ENCODE measurements at places on chromosomes 5 and 9. TPM values are rescaled to one million over a fixed set of nuclear protein-coding genes. Genes with fewer than 3 reads are reported as not detected.

INSYN2B gene
- total RNA-seq: not detected

DNA sequence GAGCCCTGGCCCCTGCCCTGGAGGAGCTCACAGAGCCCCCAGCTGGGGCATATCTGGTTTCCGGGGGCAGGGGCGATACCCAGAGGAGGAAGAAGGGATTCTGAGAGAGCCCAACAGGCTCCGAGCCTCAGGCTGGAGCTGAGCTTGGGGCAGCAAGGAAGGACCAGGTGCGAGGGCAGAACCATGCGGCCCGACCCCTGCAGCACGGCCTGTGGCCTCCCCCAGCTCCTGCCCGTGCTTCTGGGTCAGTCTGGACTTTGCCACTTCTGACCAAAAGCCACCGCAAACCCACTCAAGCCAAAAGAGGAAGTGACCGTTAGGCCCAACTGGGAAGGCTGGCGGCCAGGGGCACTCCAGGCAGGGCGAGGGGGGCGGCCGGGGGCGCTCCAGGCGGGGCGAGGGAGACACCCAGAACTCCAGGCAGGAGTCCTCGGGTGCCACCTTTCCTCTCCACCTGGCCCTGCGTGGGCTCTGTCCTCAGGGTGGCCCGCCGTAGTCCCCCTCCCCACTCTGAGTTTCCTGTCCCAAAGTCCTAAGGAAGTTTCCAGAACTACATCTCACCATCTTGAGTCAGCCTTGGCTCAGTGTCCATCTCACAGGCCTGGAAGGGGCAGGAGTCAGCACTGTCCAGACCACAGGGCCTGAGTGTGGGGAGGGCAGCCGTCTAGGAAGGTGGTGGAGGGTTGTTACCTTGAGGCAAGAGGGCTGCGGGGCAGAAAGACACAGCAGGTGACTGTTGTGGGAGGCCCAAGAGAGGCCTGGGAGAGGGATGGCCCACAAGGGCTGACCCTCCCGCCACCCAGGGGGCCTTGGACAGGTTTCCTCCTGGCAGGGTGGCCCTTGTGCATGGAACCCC, 946 bp upstream of the LTC4S start:
- no peak for DNase-seq

DNA sequence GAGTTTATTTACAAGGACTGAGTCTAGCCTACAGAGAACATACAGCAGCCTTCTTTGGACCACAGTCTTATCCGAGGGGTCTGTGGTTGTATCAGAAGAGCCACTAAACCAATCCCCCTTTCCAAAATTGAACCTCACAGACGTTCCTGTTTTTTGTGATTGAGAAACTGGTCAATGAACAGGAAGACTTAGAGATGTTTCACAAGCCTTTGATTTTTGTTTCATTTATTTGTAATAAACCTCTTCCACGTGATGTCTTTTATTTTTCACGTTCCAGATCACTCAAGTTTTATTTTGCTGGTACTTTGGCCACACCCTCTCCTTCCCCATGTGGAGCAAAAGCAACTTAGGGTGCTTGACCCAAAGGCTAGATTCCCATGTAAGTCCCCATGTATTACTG, 16.1 kb downstream of the CCT5 start:
- DNase-seq: no peak

DNA sequence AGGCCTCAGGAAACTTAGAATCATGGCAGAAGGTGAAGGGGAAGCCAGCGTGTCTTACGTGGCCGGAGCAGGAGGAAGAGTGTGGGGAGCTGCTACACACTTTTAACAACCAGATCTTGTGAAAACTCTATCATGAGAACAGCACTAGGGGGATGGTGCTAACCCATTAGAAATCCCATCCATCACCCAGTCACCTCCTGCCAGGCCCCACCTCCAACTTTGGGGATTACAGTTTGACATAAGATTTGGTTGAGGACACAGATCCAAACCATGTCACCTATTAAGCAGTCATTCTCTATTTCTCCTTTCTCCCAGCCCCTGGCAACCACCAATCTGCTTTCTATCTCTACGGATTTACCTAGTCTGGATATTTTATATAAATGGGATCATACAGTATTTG, 26.9 kb downstream of the PBX3 start:
- no peak for DNase-seq

FAM153A gene
- total RNA-seq: 3.6 TPM

DNA sequence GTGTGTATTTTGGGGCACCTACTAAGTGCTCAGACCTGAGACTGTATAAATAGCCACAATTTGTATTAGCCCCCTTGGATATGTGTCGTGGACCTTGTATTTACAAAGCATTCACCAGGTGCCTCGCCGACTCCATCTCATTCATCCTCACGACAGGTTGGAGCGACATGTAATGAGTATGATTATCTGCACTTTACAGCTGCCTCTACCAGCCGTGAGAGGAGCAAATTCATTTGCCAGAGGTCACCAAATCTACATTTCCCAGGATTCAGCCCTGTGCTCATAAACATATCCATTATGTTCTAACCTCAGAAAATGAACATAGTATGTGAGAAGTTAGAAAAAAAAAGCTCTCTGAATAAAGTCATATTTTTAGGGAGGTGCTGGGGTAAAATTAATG, 167.4 kb downstream of the ZDHHC21 start:
- DNase-seq: no peak

DNA sequence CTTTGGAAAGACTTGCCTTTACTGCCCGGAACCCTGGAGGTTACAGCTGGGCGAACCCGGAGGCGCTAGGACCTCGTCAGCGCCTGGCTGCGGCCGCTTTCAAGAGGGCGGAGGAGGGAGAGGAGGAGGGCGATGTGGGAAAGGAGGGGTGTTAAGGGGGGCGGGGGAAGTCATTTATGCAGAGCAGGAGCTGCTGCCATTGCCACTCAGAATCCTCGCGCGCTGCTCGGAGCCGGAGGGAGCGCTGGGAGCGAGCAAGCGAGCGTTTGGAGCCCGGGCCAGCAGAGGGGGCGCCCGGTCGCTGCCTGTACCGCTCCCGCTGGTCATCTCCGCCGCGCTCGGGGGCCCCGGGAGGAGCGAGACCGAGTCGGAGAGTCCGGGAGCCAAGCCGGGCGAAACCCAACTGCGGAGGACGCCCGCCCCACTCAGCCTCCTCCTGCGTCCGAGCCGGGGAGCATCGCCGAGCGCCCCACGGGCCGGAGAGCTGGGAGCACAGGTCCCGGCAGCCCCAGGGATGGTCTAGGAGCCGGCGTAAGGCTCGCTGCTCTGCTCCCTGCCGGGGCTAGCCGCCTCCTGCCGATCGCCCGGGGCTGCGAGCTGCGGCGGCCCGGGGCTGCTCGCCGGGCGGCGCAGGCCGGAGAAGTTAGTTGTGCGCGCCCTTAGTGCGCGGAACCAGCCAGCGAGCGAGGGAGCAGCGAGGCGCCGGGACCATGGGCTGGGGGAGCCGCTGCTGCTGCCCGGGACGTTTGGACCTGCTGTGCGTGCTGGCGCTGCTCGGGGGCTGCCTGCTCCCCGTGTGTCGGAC, at the start of gene PCSK5:
PCSK5 (plus strand) TSS at position 202 of the 805 bp plus-strand sequence; CDS start at position 711, 509 bp downstream.
- DNase-seq: peak; percentile 74

DNA sequence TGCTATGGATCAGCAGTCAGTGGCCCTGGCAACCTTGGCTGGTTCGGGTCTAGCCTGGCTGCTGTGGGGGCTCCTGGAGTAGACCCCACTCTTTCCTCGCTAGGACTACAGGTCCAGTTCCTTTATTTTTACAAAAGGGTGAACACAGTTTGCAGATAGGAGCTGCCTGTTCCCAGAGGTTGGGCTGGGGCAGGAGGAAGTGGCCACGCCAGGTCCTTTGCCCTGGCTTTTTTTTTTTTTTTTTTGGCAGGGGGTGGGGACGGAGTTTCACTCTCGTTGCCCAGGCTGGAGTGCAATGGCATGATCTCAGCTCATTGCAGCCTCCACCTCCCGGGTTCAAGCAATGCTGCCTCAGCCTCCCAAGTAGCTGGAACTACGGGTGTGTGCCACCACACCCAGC, 7.9 kb downstream of the SLC2A6 start:
- DNase-seq: no peak

- no peak for DNase-seq
Observed at GRCh38 chr5:59666440-59667068, 227.0 kb downstream of the PDE4D start.

DNA sequence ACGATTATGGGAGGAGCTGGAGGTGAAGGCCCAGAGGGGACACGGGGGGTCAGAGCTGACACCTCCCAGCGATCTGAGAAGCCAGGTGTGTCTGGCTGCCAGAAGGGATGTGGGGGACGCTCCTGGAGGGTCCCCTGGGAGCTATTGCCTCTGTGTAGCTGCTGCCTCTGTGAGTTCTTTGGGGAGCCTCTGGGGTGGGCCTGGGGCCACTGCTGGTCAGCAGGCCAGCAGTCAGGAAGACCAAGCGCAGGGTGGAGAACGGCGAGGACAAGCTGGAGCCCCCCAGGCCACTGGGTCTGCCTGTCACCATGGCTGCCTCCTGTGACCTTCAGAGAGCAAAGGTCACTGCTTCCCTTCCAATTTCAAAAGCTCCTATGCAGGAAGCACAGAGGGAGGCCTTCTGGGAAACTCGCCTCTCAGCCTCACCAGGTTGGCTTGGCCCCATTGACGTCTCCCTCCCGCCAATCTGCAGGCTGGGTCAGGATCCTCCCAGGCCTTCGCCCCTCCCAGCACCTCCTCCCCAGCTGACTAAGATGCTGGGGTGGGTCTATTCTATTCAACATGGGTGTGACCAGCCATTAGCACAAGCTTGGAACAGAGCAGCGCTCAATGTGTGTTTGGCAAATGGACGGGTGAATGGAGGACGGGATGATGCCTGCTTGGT, 126.4 kb downstream of the GAPVD1 start:
- DNase-seq: no peak

- DNase-seq: no peak
Observed at GRCh38 chr5:39233783-39234182, 14.4 kb upstream of the FYB1 start.

GRCh38 chr5:161406880-161407279, 139.6 kb downstream of the GABRB2 start:
- DNase-seq: no peak

DNA sequence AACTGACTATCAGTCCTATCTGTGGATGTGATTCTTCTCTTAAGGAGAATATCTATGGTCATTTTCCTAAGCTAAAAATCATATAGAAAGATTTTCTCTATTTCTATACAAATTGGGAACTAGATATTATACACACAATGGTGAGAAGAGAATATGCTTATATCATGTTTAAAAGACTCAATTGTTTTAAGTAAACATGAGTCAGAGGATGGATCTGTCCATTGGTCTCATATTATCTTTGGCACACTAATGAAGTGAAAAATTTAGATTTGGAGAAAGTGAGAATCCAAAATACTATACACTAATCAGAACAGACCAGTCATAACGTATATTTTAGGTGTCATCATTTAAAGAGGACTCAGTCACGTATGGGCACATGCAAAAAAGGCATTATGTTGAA, 16.5 kb upstream of the SPINK14 start:
- no peak for DNase-seq

- no peak for DNase-seq
Observed at GRCh38 chr5:16160706-16161105, 18.9 kb downstream of the MARCHF11 start.

GRCh38 chr5:91207248-91207647, 175.9 kb downstream of the ARRDC3 start:
- DNase-seq: no peak

- DNase-seq: no peak
Observed at GRCh38 chr9:116432051-116432450, 255.1 kb upstream of the TRIM32 start.

SLC25A2 gene
- total RNA-seq: not detected

BAAT gene
- 0.30 TPM for total RNA-seq

GRCh38 chr9:115118879-115119218, 892 bp upstream of the TNC start:
- DNase-seq: no peak

BTNL8 gene
- not detected for total RNA-seq

- no peak for DNase-seq
Observed at GRCh38 chr5:18036531-18036930, 402.3 kb downstream of the TAF11L14 start.

KCNN2 gene
- not detected for total RNA-seq

IFNA7 gene
- not detected for total RNA-seq

KLHL3 gene
- total RNA-seq: 2.9 TPM

ENHO gene
- not detected for total RNA-seq

DNA sequence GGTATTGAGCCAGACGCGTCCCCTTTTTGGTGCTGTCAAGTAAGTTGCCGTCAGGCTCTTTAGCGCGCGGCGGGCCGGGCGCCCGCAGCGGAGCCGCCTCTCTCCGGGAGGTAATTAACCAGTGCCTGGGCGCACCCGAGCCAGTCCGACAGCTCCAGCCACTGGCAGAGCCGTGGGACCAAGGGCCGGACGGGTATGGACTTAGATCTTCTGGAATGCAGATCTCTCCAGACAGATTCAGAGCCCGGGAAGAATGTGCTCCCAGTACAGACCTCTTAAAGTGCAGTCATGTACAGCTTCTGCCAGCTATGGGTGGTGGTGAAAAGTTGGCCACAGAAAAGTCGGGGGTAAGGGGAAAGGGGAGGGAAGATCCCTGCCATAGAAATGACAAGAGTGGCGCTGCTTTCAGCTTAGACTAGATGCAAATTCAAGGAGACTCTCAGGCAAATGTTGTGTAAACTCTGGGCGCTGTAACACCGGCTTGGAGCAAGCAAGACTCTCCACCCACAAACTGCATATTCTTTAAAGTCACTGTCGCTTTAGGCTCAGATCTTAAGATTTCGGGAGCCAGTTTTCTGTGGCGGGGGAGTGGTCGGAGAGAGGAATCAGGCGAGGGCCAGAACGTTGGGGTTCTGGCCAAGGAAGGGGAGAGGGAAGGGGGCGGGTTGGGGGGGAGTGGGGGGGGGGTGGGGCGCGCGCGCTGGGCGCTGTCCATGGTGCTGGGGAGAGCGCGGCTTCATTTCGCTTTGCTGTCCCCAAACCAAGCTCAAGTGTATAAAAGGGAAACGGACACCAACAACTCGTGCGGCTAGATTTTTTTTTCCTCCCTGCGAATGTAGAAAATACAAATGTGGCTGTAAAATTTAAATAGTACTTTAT, 29.2 kb downstream of the NR2F1 start:
- no peak for DNase-seq

DNA sequence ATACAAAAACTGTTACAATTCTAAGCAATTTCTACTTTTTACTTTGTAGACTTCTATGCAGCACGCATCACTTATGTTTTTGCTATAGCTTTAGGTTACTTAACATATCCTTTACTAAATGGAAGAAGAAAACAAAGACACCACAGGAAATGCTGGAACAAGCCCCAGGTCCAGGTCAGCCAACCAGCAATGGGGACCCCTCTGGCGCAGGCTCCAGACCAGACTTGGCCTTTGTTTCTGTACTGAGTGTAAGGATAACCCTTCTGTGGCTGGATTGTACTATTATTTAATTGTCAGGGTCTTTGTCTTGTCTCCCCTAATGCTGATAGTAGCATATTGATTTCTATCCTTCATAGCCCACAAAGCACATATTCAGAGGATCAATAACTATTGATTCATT, 4.2 kb downstream of the SEMA4D start:
- no peak for DNase-seq

- no peak for DNase-seq
Observed at GRCh38 chr5:94618029-94618492, 343 bp downstream of the KIAA0825 start.

DNA sequence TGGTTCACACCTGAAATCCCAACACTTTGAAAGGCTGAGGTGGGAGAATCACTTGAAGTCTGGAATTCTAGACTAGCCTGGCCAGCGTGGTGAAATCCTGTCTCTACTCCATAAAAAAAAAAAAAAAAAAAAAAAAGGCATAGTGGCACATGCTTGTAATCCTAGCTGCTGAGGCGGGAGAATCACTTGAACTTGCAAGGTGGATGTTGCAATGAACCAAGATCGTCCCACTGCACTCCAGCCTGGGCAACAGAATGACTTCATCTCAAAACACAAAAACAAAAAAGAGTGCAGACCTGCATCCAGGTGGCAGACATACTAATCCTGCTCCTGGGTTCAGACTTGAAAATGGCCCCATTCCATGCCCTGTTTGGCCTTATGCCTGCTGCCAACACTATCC, 21.8 kb upstream of the ADAMTS19 start:
- no peak for DNase-seq

NEUROG1 gene
- not detected for total RNA-seq
